ENCODE measurements at places on chromosomes 3 and 15.

GRCh38 chr3:104297617-104298016 is 1069.1 kb upstream of the ALCAM start:
- DNase-seq, result no peak

DNA sequence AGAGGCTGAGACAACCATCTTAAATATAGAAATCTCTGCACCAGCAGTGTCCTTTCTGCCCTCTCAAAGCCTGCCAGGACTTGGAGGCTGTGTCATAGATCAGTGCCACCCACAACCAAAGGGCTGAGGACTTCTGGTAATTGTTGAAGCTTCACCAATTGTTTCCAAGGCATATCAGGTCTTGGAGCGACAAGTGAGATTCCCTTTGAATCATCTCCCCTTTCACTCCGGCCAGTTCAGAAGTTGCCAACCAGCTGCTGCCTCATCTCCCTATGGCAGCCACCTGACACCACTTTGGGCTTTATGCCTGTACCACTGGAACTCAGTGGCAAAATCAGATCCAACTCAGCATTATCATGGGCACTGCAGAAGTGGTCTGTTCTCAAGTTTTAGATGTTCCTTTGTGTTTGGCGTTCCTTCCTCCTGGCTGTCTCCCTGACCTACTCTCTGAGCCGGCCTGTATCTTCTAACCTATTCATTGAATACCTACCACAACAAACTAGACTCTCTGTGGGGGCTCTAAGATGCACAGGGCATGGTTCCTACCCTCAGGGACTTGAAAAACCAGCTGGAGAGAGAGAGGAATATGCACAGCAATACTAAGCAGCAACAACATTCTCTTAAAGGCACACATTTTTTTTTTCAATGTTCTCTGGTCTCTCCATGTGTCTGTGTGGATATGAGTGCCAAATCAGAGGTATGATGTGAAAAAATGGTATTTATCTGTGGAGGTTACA is 90.8 kb upstream of the PFN2 start:
- DNase-seq, result no peak

GRCh38 chr3:73255609-73256029 is 194.2 kb downstream of the EBLN2 start:
- DNase-seq, result no peak

DNA sequence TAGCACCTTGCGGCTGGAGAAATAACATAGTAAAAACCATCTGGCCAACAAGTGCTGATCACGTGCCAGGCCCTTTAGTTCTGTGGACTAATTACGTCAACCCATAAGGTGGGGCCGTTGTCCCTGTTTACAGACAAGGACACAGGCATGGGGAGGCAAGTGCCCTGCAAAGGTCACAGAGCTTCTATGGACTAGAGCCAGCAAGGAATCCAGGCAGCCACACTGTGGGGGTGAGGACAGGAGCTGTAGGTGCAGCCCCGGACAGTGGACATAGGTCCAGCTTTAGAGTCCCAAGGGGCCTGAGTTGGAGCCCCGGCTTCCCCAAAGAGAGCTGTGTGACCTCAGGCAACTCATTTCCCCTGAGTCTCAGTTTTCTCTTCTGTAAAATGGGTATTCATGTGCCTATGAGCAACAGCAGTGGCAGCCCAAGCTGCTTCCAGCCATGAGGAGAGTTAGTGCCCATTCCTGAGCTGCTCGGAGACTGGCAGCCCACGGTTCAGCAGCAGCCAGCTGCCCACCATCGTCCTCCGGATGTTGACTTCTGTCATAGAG is 13.9 kb downstream of the CHST13 start:
- peak; percentile 40 for DNase-seq

GRCh38 chr3:73451301-73451944 is 173.3 kb downstream of the PDZRN3 start:
- no peak for DNase-seq

DNA sequence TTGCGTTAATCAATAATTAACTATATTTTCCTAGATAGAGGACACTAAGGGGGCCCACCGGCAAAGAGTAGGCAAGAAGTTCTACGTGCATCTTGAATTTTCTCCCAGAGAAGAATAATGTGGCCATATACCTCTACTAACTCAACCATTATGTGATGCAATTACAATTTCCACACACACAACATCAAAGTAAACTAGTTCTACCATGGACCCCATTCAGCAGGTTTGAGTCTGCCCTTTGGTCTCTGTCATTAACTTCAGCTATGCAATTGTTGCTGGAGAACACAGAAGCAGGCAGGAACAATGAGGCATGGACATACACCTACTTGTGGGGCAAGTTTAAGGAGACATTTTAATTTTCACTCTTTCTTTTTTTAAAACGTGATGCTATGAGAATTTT is 705.9 kb downstream of the PDCD6IP start:
- no peak for DNase-seq

GRCh38 chr3:54515441-54516213 is 393.3 kb downstream of the CACNA2D3 start:
- no peak for DNase-seq

DNA sequence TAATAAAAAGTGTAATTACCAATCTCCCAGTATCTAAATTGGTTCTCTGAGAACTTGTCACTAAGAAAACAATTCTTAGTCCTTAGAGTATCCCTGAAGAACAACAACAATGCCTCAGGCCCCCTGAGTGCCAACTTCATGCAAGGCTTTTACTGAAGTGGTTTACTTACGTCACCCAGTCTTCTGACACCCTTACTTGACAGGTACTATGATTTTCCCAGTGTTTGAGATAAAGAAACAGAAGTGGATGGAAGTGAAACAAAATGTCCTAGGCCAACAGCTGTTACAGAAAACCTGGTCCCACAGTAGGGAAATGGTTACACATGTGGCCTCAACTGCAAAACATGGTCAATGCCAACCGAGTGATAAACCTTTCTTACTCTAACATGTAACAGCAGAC is 331.1 kb downstream of the FOXP1 start:
- DNase-seq, result no peak

DNA sequence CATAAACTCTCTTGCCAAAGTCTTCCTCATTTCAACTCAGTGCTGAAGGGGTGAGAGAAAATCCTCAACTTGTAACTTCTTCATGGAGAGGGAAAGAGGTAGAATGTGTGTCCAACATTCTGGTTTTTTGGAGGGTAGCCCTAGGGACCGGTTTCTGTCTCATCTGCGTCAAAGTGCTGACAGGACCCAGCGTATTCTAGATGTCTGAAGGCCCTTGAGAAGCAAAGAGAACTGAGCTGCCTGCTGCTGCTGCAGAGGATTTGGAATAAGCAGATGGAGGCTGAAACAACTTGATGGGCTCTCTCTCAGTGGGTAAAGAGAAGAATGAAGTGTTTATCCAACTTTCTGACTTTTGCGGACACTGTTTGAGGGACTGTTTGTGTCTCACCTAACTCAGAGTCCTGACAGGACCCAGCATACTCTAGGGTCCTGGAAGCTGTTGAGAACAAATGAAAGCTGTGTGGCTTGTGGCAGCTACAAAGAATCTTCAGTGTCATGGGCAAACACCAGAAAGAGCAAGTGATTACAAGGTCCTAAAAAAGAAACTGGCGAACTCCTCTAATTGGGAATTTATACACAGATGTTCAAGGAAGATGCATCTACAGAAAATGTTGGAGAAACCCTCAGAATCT is 174.4 kb downstream of the SI start:
- DNase-seq, result no peak

GRCh38 chr15:75153565-75154276 is 48.0 kb upstream of the C15orf39 start:
- DNase-seq, result no peak

GRCh38 chr3:125080077-125080476 is 24.3 kb upstream of the HEG1 start:
- DNase-seq, result no peak

DNA sequence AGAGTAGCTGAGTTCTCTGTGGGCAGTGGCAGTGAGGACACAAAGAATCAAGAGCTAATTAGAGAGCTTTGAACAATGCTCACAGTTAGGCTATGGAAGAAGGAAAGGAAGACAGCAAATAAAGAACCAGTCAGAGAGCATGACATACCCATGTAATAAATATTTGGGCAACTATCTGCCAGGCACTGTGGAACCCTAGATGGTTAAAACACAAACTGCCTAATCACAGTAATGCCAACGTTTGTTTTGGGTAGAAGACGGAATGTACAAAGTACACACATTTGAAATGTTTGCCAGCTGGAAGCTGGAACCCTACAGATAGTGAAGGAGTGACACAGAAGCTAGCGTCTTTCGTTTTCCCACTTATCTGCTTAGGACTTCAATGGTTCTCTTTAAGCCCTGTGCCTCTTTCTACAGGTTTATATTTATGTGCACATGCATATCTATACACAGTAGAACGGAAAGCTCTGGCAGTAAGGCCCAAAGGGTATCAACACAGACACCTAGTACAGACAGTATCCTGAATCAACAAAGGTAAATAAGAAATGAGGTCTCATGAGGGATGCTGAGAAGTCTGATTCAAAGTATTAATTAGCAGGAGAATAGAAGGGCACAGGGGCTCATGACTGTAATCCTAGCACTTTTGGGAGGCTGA is 44.6 kb downstream of the ANKRD28 start:
- DNase-seq, result no peak

DNA sequence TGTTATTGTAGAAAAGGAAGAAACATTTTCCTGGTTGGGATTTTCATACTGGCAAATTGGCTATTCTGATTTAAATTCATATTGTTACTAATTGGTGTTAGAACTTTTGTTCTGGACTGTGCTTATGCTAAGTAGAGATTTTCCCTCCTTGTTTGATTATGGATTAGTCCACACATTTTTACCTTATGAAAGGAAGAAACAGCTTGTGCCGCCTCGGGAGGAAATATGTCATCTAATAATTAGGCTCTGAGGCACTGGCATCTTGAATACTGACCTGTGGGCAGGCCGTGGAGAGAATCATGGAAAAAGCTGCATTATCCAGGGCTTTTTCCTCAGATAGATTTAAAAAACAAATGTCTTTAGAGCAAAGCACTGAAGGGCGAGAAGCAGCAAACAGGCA is 344.3 kb upstream of the TBL1XR1 start:
- no peak for DNase-seq

DNA sequence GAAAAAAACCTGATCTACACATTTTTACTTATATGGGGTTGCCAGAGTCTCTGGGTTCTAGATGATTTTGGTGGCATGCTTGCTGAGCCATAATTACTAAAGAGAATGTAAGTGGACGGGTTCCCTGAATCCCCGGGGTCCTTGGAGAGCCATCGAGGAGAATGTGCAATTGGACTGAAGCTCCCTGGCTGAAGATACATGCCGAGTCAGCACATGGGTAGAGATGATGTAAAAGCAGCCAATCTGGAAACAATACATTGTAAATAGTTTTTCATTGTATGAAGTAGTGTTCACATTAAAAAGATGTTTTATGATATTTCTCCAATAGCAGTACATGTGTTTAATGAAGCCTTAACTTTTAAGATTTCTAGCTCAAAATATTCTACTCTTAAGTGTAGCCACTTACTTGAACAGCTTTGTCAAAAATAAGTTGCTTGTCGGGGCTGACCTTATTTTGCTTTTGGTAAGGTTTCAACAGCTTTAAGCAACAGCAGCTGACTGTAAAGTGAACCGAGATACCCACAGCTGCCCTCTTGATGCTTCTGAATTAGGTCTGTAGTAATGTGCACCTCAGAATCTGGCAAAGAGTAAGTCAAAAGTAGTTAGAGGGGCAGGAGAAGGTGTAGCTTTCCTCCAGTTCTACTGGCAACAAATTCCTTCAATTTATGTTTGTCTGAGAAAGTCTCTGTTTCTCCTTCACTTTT is 205.7 kb downstream of the PLCL2 start:
- DNase-seq, result no peak

GRCh38 chr3:190432216-190432615 is 17.5 kb downstream of the TMEM207 start:
- no peak for DNase-seq

- DNase-seq, result no peak
These were observed 94.8 kb downstream of the GBE1 start for GRCh38 chr3:81666502-81667121.

GRCh38 chr3:77536038-77536775 is 496.3 kb downstream of the ROBO2 start:
- no peak for DNase-seq

DNA sequence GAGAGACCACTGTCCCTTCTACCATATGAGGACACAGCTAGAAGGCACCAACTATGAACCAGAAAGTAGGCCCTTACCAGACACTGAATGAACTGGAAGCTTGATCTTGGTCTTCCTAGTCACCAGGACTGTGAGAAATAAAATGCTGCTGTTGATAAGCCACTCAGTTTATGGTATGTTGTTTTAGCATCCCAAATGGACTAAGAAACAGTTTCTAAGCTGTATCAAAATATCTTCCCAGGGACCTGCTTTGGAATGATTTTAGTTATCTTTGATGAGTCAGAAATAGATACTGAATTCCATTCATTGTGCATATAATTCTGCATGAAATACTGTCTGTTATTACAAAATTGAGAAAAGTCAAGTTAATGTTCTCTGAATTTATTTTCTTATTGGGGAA is 18.6 kb downstream of the WDR76 start:
- DNase-seq, result no peak

DNA sequence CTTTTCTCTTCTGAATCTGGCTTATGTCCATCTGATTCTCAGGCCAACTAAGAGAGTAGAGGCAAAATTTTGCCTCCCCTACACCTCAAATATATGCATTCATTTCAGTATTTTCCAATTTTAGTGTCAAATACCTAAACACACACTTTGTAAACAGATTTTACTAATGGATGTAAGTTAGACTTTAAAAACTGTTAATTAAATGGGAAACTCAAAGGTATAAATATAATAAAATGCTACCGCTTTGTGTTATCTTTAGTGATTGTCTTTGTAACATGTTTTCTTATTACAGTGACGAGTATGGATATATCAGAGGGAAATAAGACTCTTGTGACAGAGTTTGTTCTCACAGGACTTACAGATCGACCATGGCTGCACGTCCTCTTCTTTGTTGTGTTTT is at the start of gene OR5AC2:
Gene OR5AC2 (plus strand): TSS at position 301 of the 400 bp plus-strand sequence. CDS start 0 bp downstream, at position 301.
- DNase-seq, result no peak

DNA sequence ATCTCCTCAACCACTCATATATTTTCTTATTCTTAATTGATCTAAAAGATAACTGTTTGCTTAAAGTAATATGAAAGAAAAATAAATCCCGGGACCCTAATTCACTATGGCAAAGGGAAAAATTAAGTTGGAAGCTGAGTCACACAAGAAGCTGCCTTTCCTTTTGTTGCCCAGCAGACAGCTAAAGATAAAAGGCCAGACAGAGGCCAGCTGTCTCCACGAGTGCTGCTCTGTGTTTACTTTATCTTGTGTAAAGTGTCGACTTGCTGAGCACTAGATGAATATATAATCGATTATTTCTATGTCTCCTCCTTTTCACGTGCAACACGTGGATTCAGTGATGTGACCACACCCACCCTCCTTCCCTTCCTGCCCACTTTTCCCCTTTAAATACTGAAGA is 52.8 kb upstream of the NSMCE3 start:
- no peak for DNase-seq
